ENCODE measurements at places on chromosomes 4 and X. TPM values are rescaled to one million over a fixed set of nuclear protein-coding genes. Genes with fewer than 3 reads are reported as not detected.

RTL5 gene
- 0.84 TPM for total RNA-seq

CENPI gene
- 35.3 TPM for total RNA-seq

WFS1 gene
- 22.9 TPM for total RNA-seq

CXXC4 gene
- total RNA-seq, result 0.17 TPM

GPC4 gene
- total RNA-seq, result 0.34 TPM

STAG2 gene
- 28.1 TPM for total RNA-seq

DMP1 gene
- not detected for total RNA-seq

CCDC110 gene
- total RNA-seq, result not detected

MAGEA10 gene
- not detected for total RNA-seq

FRG1 gene
- 39.0 TPM for total RNA-seq

TMEM31 gene
- total RNA-seq, result not detected

CFAP99 gene
- total RNA-seq, result not detected

ZMAT1 gene
- not detected for total RNA-seq

ADH4 gene
- not detected for total RNA-seq

FDCSP gene
- not detected for total RNA-seq

POU4F2 gene
- total RNA-seq, result not detected

PROM1 gene
- 0.17 TPM for total RNA-seq

FAM149A gene
- 3.2 TPM for total RNA-seq

HSFX2 gene
- not detected for total RNA-seq

LIMCH1 gene
- 0.34 TPM for total RNA-seq

STBD1 gene
- total RNA-seq, result 3.7 TPM

GPR78 gene
- not detected for total RNA-seq

PDE6B gene
- 2.5 TPM for total RNA-seq

CACNA1F gene
- total RNA-seq, result not detected

SPANXA1 gene
- not detected for total RNA-seq

MANBA gene
- total RNA-seq, result 10.6 TPM

ASB12 gene
- 0.17 TPM for total RNA-seq

ADH1B gene
- 2.9 TPM for total RNA-seq

CXCL11 gene
- total RNA-seq, result not detected

GAGE12H gene
- total RNA-seq, result not detected

GAGE2A gene
- not detected for total RNA-seq

SLC6A8 gene
- total RNA-seq, result 7.9 TPM

GABRG1 gene
- not detected for total RNA-seq

UCP1 gene
- not detected for total RNA-seq

EPHA5 gene
- total RNA-seq, result under 0.01 TPM

SLC4A4 gene
- 1.5 TPM for total RNA-seq

RAB9B gene
- under 0.01 TPM for total RNA-seq

GAGE12F gene
- not detected for total RNA-seq

Data from bronchus fibroblast of lung (primary cell).